Thoracic aorta (tissue), 2 donors: ENCODE measurements at places on chromosomes 16 and 17.

- no peak for DNase-seq
Measured at GRCh38 chr17:64515419-64515818, 8.6 kb downstream of the CEP95 start.

DNA sequence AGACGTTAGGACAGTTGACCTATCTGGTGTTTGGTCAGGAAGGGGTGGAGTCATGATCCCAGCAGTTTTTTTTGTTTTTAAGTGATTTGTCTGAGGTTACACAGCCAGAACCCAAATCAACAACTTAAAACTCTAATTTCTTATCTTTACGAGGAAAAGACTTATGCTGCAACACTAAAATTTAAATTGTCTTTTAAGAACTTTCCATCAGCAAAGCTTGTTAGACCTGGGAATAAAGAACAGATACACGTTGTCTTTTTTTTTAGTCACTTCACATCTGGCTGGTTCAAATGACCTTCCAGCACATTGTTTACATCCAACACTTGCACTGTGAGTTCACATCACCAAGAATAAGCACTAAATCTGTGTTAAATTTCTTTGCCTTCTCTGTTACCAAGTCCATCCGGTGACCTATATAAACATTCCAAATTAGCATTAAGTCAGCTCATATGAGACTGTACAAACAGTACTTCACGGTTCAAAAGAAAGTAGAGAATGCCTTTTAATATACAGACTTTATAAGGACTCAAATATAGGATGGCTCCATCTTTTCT lies 115.0 kb downstream of the HS3ST2 start:
- DNase-seq: no peak

DNA sequence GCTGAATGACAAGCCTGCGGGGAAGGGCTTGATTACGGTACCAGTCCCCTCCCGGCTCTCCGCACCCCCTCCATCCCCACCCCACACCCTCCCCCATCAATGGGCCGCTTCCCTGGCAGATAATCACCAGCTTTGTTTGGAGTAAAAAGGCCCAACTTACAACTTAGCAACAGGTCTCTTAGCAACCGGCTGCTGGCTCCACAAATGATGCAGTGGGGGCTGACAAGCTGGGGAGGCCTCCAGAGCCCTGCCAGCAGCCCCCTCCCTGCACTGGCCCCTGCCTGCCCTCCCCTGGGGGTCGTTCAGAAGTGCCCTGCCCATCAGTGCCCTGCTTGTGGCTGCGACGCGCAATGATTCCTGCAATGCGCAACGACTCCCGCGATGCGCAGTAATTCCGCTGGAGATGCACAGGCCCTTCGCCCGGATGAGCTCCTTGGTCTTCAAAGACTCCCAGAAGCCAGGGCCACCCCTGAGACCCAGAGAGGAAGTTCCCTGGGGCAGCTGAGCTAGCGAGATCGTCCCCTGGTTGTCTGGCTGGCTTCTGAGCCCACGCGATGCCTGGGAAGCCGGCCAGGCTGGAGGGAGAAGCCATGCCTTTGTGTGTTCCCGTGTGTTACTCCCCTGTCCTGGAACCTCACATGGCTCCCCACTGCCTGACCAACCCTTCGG lies 23.3 kb downstream of the CPNE2 start:
- no peak for DNase-seq

GRCh38 chr17:10270258-10270657 lies 71.9 kb upstream of the GAS7 start:
- DNase-seq: no peak

- DNase-seq: no peak
Measured at GRCh38 chr16:48535831-48536613, 74.0 kb downstream of the N4BP1 start.

DNA sequence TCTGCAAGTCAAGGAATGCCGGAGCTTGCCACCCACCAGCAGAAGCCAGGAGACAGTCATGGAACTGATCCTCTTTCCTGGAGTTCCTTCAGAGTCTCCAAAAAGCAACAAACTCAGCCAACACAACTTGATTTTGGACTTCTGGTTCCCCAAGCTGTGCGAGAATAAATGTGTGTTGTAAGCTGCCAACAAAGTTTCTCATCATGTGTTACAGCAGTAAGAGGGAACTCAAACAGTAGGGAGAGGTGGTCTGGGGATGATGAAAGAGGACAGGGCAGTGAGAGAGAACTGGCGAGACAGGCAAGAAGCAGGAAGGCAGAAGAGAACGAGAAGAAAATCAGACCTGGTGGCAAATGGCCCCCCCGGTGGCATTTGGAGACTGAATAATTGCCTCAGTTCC lies 204.9 kb downstream of the MAF start:
- no peak for DNase-seq

GRCh38 chr17:76236603-76237002 lies 3.7 kb downstream of the RNF157 start:
- DNase-seq: no peak

DNA sequence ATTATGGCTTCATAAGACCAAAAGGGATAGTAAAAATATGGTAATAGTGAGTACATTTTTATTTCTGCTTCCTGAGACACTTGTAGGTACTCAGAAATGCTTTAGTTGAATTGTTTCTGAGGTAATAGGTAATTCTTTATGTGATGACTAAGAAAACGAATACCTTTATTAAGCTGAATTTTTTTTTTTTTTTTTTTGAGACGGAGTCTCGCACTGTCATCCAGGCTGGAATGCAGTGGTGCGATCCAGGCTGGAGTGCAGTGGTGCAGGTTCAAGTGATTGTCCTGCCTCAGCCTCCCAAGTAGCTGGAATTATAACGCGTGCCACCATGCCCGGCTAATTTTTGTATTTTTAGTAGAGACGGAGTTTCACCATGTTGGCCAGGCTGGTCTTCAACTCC lies 1.9 kb downstream of the RAD51C start:
- DNase-seq: no peak

DNA sequence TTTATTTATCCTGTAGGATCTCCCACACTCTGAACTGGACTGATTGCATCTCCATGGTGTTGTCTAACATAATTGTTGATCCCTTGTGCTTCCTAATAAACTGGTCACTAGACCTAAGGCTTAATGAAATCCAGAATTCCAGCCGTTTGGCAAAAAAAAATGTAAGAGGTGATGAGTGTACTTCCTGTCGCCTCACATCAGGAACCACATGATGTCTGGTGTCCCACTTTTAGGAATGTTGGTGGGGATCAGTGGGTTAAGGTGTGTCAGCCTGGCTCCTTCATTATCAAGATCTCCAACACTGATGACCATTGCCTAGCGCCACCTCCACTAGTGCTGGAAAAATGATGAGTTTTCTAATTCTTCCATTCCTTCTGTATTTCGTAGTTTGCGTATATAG lies 18.6 kb upstream of the LONP2 start:
- no peak for DNase-seq

- DNase-seq: no peak
Measured at GRCh38 chr17:28530250-28530649, 22.2 kb downstream of the UNC119 start.

GRCh38 chr17:29867643-29868181 lies 62.3 kb downstream of the SSH2 start:
- DNase-seq: no peak

DNA sequence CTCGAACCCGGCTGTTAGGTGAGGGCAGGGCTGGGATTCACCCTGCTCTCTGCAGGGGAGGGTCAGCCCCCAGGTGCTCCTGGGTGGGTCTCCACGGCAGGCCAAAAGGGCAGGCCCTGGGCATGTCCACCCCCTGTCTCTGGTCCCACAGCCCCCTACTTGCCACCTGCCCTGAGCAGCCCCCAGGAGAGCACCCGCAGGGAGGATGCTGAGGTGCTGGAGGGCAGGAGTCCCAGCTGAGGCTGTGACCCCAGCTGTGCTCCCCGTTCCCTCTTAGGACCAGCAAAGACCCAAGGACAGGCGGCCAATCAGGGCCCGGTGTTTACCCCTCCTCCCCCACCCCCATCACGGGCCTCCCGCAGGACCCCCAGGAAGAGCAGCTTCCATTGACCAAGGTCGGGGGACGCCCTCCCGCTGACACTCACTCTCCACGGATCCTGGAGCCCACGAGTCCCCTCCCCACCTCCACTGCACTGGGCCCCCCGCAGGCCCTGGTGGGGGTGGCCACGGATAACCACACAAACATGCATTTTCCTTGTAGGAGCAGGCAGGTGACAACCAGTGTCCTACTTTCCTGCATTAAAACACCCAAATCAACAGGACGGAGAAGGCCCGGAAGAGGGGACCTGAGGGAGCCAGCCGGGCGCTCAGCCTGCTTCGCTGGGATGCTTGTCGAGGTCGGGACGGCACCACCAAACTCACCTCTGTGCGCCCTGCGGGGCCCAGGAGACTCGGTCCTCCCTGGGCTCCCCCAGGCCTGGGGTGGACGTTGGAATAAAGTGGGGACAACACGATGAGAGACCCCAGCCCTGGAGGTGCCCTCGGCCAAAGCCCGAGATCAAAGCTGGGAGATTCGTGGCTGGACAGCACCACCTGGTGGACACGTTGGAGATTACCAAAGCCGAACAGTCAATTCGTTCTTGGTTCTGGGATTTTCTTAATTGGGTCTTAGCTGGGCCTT lies 22.5 kb upstream of the ENPP7 start:
- no peak for DNase-seq

DNA sequence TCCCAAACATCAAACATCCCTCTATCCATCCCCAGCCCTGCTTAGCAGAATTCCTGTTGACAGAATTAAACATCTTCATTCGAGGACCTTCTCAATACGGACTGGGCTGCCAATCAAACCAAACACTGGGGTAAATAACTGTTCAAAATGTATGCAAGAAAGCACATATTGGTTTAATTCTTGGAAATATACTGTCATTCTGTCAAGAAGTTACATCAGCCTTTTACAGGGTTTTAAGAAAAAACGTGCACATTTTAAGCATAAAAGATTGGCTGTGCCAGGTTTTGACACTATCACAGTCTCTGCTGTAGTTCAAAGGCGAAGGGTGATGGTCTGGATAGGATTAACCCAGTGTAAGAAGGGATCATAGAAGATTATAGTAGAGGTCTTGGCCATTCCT lies 25.1 kb upstream of the CCNF start:
- no peak for DNase-seq

GRCh38 chr17:29162909-29163341 lies 17.3 kb downstream of the MYO18A start:
- no peak for DNase-seq

GRCh38 chr17:4600563-4600962 lies 16.2 kb downstream of the SMTNL2 start:
- DNase-seq: no peak

DNA sequence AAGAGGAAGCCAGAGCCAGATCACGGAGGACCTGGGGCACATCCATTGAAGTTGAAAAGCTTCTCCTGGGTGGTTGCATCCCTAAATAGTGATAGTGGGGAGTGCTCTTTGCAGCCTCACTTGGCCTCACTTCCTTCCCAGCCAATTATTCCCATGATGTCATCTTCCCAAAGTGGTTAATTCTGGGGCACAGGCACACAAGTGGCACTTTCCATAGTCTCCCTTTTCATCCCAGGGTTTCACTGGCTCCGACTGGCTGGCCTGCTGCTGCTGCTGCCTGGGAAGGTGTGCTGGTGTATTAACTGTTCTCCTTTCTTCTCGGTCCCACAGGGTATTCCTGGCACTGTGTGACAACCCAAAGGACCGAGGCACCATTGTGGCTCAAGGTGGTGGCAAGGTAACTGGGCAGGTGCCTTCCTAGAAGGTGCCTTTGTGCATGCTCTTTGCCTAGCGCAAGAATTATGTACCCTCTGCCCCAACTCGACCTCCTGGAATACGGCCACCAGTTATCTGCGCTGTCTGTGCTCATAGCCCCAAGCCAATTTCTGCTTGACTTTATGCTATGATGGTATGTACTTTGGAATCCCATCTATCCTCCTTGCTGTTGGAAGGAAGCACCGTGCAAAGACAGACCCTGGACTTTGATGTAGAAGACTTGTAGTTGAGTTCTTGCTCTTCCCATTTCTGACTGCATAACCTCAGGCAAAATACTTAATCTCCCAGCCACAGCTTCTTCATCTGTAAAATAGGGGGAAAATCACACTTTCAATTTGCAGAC lies 18.4 kb downstream of the SLC35G3 start:
- DNase-seq: no peak

- no peak for DNase-seq
Measured at GRCh38 chr16:59044616-59045015, 310.5 kb upstream of the GOT2 start.

DNA sequence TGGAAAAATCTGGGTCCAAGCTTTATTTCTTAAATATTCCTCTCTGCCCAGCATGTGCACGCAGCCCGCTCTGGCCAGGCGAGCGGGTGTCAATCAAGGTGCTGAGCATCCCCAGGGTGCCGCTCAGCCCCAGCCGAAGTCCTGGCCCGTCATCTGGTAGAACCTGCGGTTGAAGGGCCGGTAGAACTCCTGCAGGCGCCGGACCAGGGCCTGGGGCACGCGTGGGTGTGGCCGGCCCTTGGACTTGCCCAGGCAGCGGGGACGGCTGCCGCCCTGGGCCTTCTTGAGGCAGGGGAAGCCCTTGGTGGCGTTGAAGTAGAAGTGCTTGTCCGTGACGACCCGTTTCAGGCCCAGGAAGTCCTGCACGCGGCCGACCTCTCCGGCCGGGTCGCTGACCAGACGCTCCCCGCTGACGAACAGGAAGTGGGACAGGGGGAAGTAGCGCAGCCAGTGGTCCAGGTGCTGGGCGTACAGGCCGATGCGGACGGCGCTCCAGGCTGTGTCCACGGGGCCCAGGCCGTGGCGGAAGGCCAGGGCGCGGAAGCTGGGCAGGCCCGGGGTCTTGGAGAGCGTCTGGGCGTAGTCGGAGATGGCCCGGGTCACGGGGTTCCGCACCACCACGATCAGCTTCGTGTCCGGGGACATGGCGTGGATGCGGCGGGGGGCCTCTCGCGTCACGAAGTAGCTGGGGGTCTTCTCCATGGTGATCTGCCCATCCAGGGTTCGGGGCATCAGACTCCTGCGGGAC lies 6.6 kb downstream of the HS3ST6 start:
- no peak for DNase-seq

GRCh38 chr17:56914581-56915273 lies 878 bp upstream of the TRIM25 start:
- DNase-seq: no peak

DNA sequence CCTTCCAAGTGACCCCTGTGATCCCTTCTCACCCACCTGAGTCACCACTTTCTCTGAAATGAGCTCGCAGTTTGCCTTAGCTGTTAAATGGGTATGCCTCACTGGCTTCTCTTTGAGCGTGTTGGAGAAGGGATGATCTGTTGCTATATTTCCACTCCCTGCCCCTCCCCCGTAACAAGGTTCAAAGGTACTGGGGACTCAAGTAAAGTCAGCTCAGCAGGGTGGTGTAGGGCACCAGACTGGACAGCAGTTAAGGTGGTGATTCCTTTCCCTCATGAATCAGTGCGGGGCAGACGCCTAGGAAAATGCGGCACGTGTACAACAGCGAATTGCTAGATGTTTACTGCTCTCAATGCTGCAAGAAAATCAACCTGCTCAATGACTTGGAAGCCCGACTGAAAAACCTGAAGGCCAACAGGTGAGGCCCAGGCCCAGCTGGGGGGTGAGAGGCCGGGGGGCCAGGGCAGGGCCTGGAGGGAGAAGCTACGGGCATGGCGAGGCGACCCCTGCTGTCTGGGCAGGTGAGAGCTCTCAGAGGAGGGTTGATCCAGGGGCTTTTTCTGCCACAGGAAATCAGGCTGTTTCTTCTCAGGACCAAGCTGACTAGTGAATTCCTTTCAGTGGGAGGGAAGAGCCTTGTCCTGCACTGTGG lies 130.3 kb downstream of the RAB11FIP4 start:
- no peak for DNase-seq

- no peak for DNase-seq
Measured at GRCh38 chr17:14202388-14203166, 34.1 kb downstream of the CDRT15 start.

GRCh38 chr17:68293490-68294195 lies 2.3 kb downstream of the ARSG start:
- DNase-seq: no peak

GRCh38 chr17:63116228-63116627 lies 150.2 kb downstream of the TANC2 start:
- DNase-seq: no peak
